ENCODE measurements at places on chromosomes 2 and 18. TPM values are rescaled to one million over a fixed set of nuclear protein-coding genes. Genes with fewer than 3 reads are reported as not detected.

The LAMA1 gene
- not detected for total RNA-seq

The ZNG1B gene
- total RNA-seq, result 26.7 TPM

The DPP4 gene
- 1.8 TPM for total RNA-seq

The ADRA2B gene
- total RNA-seq, result 0.18 TPM

- DNase-seq, result no peak
Measured at GRCh38 chr18:48308027-48308635, 101.1 kb downstream of the ZBTB7C start.

DNA sequence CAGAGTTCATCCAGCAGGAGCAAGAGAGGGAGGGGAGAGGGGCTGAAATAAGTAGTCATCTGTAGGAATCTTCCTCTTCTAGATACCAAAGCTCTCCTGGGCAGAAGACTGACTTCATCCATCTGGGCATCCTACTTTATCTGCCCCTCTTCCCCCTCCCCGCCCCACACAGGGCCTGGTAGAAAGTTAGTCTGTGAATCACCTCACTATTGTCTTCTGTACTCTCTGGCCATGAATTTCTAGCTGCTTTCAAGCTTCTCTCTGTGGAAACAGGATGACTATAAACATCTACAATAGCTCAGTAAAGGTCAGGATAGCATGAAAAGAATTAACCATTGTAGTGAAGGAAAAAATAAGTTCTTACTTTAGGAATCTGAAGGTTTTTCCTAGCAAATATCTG is 47.7 kb upstream of the RNU4ATAC start:
- DNase-seq, result no peak

GRCh38 chr2:43748333-43748732 is 25.5 kb upstream of the DYNC2LI1 start:
- no peak for DNase-seq

DNA sequence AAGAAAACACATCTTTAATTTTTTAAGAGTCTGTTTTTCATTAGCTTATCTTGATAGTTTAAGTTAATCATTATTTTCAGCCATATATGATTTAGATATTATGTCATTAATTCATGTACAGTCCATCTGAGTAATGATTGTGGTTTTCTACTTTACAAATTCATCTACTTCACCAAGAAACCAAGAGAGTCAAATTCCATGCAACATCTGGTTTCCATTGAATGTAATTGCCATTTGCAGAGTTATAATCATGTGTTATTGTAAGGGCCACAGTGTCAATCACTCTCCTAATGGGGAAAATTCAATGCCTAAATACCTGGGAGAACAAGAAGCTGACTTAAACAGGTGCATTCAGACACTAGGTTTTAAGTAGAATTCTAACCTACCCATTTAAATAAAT is 217.2 kb upstream of the OSR1 start:
- DNase-seq, result no peak

All from natural killer cell (primary cell).